Esophagus squamous epithelium (tissue), 5 donors: ENCODE measurements at places on chromosomes 7 and 10. TPM values are rescaled to one million over a fixed set of nuclear protein-coding genes. Genes with fewer than 3 reads are reported as not detected.

DNA sequence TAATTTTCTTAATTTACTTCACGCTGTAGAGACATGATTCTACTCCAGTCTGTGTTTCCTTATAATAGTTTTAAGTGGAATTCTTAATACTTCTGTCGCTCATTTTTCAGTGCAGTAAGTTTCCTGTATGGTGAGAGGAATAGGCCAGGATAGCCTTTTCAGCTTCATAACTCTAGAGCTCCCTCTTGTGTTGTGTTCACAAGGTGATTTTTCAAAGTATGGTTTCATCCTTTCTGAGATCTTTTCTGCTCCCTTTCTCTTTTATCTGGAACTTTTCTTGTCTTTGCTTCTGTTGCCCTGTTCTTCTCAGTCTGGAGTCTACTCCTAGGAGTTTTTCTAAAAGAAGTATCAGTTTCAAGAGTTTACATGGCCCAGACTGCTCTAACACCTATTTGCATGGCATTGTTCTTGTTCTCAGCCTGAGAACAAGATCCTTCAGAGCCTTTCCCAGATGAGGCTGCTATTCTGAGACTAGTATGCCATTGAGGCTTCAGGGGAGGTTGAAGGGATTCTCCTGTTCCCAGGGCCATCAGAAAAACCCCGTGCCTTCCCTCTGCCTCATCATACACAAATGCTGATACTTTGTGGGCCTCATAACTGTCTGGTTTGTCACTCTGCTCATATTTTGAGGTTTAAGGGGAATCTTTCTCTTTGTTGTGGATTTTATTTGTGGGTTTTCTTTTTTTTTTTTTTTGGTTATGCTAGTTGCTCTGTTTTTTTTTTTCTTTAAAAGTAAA is 21.8 kb downstream of the NET1 start:
- DNase-seq = no peak

DNA sequence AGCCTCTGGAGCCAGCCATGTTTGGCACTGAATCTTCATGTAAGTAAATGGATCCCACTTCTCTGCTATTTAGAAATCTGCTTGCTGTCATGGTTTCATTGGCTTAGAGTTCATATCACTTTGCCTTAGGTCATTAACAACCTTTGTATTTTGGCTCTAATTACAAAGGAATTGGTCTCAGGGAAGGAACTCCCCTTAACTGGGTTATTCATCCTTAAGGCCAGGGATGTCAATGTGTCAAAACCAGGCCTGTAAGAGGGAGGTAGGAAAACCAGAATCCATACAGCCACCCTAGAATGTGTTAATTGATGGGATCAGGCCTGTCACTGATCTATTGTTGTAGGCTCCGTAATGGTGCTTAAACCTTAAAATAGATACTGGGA is 67.3 kb downstream of the ST7 start:
- DNase-seq = no peak

Gene MMD2
- total RNA-seq = not detected

DNA sequence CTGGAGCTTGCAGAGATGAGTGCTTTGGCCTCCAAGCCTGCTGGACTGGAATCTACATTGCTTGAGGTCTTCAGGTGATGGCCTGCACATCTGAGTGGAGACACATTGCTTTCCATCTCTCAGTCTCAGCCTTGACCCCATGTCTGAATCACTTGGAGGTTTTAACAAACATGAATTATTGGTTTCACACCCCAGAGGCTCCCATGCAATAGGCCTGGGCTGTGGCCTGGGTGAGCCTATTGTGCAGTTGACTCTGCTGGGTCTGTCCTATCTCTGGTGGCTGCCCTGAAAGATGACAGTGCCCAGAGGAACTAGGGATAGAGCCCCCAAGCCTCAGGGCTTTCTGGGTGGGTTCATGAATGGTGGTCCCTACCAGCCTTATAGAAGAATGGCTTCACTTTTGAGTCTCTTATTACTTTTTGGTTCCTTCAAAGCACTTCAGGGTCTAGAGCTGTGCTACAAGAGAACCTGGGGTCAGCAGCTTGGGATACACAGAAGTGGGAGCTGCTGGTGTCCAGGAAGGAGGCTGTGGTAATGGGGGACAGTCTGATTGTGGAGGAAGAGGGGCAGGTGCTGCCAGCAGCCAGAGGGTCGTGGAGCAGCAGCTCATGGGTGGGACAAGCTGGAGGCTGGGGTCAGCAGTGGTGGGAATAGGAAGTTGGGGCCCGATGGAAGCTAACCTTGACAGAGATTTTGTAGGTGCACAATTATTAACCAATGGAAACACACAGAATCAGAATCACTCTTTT is 5.5 kb downstream of the RAMP3 start:
- DNase-seq = no peak

GRCh38 chr10:28442403-28442802 is 90.5 kb upstream of the WAC start:
- DNase-seq = no peak

DNA sequence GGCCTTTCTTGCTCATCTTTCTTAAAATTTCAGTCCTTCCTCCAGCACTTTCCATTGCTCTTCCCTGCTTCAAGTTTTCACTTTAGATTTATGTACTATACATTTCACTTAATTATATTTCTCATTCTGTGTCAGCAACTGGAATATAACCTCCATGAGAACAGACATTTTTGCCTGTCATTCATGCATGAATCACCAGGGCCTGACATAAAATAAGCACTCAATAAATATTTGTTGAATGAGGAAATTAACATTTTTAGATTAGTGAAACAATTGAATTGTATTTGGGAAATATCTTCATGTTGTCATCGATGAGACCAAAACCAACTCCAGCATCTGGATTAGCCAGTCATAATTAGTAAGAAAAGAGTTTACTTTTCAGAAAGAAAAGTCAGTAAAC is 6.1 kb downstream of the SAMD9L start:
- no peak for DNase-seq

DNA sequence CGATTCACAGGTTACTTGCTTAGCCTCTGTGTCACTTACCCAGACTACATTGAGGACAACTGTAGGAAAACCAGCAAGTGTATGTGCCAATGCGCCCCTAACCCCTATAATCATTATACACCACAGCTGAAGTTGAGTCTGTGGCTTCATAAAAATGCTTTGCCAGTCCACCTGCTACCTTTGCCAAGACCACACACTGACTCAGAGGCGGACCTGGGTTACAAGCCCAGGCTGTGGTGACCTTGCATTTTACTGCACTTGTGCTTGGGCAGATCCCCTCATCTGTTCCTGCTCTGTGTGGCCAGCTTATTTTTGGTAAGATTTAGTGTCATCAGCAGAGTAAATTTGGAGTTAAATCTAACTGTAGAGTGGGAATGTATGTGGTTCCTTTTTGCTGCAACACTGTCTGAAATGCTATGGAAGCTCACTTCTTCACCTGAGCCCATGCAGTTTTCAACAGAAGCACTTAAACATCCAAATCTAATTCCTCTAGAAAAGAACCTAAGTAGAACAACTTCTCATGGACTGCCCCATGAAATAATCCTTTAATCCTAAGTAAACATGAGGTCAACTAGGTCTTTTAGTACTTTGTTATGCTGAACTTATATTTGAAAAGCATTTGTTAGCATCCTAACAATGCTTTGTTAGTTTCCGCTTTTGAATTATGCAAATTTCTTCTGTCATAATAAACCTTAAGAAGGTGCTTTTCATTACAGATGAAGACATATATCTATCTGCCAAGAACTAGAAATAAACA is 96.2 kb upstream of the AMPH start:
- DNase-seq = no peak

GRCh38 chr7:11261470-11261869 is 287.8 kb downstream of the PHF14 start:
- no peak for DNase-seq

Gene GPR15LG
- total RNA-seq = 132 TPM

DNA sequence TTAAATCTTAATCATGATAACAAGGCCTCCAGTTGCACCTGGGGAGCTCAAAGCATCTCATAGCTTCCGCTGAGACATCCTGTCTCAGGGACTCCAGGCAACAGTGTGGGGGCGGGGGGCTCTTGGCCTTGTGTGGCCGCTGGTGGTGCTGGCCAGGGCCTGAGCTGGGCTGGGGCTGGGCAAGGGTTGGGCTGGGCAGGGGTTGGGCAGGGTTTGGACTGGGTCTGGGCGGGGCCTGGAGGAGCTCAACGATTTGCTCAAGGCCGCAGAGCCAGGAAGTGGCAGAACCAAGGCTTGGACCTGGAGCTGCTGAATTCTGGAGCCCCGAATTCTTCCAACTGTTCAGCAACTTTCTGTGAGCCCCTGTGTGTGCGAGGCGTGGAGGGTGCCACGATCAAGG is 37.9 kb upstream of the PSMG3 start:
- no peak for DNase-seq

Gene CCDC172
- not detected for total RNA-seq

GRCh38 chr10:9043466-9043865 is 989.0 kb downstream of the GATA3 start:
- DNase-seq = no peak

DNA sequence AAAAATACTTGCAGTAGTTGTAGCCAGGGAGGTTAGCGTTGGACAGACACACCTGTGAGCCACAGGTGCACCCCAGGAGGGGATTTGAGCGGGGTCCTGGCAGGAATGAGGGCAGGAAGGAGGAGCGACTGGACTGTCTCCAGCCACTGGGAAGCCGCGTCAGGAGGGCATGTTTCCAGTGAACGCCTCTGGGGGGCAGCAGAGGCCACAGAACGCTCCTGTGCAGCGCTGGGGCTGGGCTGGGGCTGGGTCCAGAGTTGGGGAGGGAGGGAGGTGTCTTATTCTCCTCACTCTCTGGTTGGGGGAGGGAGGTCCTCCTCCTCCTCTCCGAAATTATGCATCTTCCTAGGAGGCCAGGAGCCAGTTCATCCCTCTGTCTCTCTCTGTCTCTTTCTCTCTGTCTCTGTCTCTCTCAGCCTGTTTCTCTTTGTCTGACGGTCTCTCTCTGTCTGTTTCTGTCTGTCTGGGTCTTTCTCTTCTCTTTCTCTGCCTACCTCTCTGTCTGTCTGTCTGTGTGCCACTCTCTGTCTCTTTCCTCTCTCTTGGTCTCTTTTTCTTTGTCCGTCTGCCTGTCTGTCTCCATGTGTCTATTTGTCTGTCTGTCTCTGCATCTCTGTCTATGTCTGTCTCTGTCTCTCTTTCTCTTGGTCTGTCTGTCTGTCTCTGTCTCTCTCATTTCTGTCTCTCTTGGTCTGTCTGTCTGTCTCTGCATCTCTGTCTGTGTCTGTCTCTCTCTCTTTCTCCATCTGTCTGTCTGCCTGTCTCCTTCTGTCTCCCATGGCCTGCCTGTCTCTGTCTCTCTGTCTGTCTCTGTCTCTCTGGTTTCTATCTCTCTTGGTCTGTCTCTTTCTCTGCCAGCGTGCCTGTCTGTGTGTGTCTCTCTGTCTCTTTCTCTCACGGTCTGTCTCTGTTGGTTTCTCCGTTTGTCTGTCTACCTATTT is 9.9 kb upstream of the PSMG3 start:
- no peak for DNase-seq

GRCh38 chr7:154440058-154440457 is 387.9 kb downstream of the DPP6 start:
- no peak for DNase-seq

DNA sequence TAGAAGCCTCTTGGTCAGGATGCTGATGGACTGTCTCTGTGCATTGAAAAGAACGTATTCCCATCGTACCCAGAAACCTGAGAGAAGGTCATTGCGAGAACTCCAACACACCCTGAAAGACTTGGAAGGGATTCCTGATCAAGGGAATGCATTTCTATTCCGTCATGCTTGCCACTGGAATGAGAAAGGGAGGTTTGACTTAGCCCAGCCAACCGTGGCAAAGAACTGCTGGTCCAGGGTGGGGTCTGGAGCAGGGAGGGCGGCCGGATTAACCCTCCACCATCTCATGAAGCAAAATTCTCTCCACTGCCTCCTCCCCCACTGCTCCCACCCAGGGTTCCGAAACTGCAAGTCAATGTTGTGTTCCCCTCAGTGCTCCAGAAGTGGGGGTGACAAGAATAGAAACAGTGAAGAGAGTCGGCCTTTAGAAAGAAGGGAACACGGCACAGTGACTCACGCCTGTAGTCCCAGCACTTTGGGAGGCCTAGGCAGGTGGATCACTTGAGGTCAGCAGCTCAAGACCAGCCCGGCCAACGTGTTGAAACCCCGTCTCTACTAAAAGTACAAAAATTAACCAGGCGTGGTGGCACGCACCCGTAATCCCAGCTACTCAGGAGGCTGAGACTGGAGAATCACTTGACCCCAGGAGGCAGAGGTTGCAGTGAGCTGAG is 137.5 kb upstream of the MGMT start:
- no peak for DNase-seq

Gene TASOR2
- total RNA-seq = 47.1 TPM

GRCh38 chr10:65219444-65219843 is 1698.2 kb downstream of the REEP3 start:
- no peak for DNase-seq

Gene CPVL
- total RNA-seq = 3.9 TPM

Gene MNX1
- total RNA-seq = 0.47 TPM

DNA sequence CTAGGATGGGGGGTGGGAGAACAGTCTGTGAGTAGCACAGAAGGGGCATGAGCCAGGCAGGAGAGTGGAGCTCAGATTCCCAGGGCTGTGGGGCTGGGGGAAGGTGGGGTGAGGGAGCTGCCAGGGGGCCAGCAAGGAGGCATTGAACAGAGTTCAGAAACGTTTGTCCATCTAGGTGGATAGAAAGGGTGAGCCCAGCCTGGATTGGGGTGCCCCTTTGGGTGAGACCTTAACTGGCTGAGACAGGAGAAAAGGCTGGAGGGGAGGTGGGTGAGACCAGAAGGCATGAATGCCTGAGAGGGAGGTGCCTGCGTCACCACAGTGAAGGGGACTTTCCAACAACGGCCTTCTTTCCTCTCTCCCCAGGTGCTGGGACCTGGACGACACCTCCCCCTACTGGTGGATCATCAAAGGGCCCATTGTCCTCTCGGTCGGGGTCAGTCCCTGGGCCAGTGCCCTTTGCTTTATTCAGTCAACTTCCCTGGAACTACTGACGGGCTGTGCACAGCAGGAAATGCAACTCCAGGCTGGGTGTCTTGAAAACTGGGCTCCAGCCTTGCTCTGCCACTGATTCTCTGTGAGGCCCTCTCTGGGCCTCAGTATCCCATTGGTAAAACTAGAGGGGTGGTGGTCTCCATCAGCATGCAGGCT is 11.0 kb downstream of the GHRHR start:
- DNase-seq = no peak

GRCh38 chr7:77731716-77732115 is 35.5 kb downstream of the RSBN1L start:
- no peak for DNase-seq

DNA sequence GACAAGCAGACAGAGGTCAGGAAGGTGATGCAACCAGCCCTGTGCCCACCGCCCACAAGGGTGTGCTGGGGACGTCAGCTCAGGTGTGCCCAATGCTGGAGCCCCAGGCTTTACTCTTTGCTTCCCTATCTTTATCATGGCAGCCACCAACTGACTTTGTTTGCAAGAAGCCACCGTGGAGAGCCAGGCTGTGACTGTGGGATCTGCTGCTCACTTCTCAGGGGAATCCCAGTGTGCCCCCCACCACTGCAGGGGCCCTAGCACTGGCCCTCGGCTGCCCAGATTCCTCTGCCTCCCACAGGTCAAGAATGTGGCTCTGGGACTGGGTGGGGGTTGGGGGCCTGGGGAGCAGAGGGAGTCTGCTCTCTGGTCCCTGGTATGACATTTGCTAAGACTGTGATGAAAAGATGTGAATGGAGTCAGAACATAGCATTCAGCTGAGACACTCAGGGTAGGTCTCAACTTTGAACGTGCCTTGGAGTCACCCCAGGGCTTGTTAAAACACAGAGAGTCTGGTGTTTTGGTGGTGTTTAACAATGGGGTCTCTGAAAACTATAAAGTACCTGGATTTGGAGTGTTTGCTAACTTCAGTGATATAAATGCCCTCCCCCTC is 47.3 kb downstream of the ARHGAP22 start:
- no peak for DNase-seq
